Activated CD4-positive, alpha-beta memory T cell treated with anti-CD3 and anti-CD28 coated beads for 36 hours (primary cell): ENCODE measurements at places on chromosomes 11 and 22. TPM values are rescaled to one million over a fixed set of nuclear protein-coding genes. Genes with fewer than 3 reads are reported as not detected.

The SCN3B gene
- not detected for total RNA-seq

GRCh38 chr11:76629116-76629852, 41.3 kb downstream of the LRRC32 start:
- DNase-seq: peak; percentile 61

The ACR gene
- total RNA-seq: not detected

The CDON gene
- total RNA-seq: 2.7 TPM

GRCh38 chr22:49266561-49267519, 560.8 kb downstream of the BRD1 start:
- DNase-seq: no peak

- peak; percentile 31 for DNase-seq
Observed at GRCh38 chr11:60905551-60906113, 753 bp downstream of the PRPF19 start.

GRCh38 chr11:99693941-99694492, 673.3 kb downstream of the CNTN5 start:
- no peak for DNase-seq

GRCh38 chr22:42194953-42195352, 64.3 kb upstream of the CYP2D6 start:
- DNase-seq: no peak

DNA sequence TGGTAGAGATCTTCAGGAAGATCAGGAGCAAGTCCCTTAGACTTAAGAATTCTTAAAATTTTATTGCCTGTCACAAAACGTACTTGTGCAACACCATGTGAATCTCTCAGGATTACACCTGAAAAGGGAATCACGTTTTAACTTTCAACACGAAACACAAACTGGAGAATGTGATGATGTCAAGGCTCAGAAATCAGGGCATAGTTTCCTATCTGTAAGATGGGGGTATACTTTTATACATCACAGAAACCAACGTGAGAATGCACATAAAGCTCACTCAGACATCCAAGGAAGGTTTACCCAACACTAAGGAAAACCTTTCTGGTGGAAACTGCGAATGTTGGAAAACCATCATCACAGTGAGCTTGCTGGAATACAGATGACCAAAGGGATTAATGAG, 2.0 kb downstream of the RPS13 start:
- DNase-seq: no peak

The KCNK7 gene
- total RNA-seq: 0.31 TPM

The MICAL2 gene
- total RNA-seq: 213 TPM

The ZNF70 gene
- total RNA-seq: 1.3 TPM
